ENCODE measurements at places on chromosomes 3 and 15. TPM values are rescaled to one million over a fixed set of nuclear protein-coding genes. Genes with fewer than 3 reads are reported as not detected.

The BOC gene
- 7.6 TPM for total RNA-seq

The CATSPER2 gene
- 2.0 TPM for total RNA-seq

The MORC1 gene
- not detected for total RNA-seq

The CGNL1 gene
- 5.3 TPM for total RNA-seq

The SLTM gene
- total RNA-seq = 44.4 TPM

The FMN1 gene
- 2.5 TPM for total RNA-seq

The ITIH3 gene
- 2.5 TPM for total RNA-seq

The RPL14 gene
- 413 TPM for total RNA-seq

The CSTA gene
- 1.2 TPM for total RNA-seq

The C3orf22 gene
- total RNA-seq = not detected

The ZNF35 gene
- total RNA-seq = 9.7 TPM

The ZNF501 gene
- total RNA-seq = 3.0 TPM

The HYAL2 gene
- 107 TPM for total RNA-seq

The OXTR gene
- 30.7 TPM for total RNA-seq

The GOLGA8S gene
- 0.10 TPM for total RNA-seq

The WDR93 gene
- 0.07 TPM for total RNA-seq

The ZNF621 gene
- 18.5 TPM for total RNA-seq

The SELENOK gene
- 14.5 TPM for total RNA-seq

The B2M gene
- total RNA-seq = 1,798 TPM

The TMC3 gene
- total RNA-seq = 0.20 TPM

The ZNF662 gene
- total RNA-seq = 2.3 TPM

The KLHDC8B gene
- 31.7 TPM for total RNA-seq

The UQCC5 gene
- 6.5 TPM for total RNA-seq

The CCR9 gene
- total RNA-seq = not detected

The HIGD2B gene
- not detected for total RNA-seq

The CPOX gene
- total RNA-seq = 39.6 TPM

The PTPN23 gene
- 37.2 TPM for total RNA-seq

The AADACL2 gene
- not detected for total RNA-seq

The FGF7 gene
- 157 TPM for total RNA-seq

The FGD5 gene
- 0.20 TPM for total RNA-seq

The MNS1 gene
- total RNA-seq = 0.30 TPM

The SLITRK3 gene
- total RNA-seq = not detected

The IGF1R gene
- total RNA-seq = 76.7 TPM

The CORO2B gene
- total RNA-seq = 32.9 TPM

The CHDH gene
- 0.03 TPM for total RNA-seq

The OSBPL10 gene
- total RNA-seq = 10.2 TPM

The FETUB gene
- total RNA-seq = not detected

The RTP1 gene
- not detected for total RNA-seq

The FAM81A gene
- 0.33 TPM for total RNA-seq

The MITF gene
- total RNA-seq = 12.6 TPM

The HTD2 gene
- 11.4 TPM for total RNA-seq

The GREM1 gene
- total RNA-seq = 166 TPM

The SLC24A5 gene
- not detected for total RNA-seq

The GOLGA8M gene
- 2.0 TPM for total RNA-seq

The HESX1 gene
- total RNA-seq = 0.17 TPM

The SCN11A gene
- total RNA-seq = under 0.01 TPM

The TGM5 gene
- total RNA-seq = 0.26 TPM

The DENND4A gene
- 20.0 TPM for total RNA-seq

The CAMK2N2 gene
- 0.13 TPM for total RNA-seq

The ISLR gene
- total RNA-seq = 134 TPM

The SCN5A gene
- 0.72 TPM for total RNA-seq

The ZNF80 gene
- not detected for total RNA-seq

The CHRNA3 gene
- not detected for total RNA-seq

The TMIE gene
- total RNA-seq = 0.07 TPM

The HMG20A gene
- 28.2 TPM for total RNA-seq

The A4GNT gene
- not detected for total RNA-seq

All from smooth muscle cell of the pulmonary artery (primary cell).